ENCODE measurements at places on chromosomes 13 and 19.

DNA sequence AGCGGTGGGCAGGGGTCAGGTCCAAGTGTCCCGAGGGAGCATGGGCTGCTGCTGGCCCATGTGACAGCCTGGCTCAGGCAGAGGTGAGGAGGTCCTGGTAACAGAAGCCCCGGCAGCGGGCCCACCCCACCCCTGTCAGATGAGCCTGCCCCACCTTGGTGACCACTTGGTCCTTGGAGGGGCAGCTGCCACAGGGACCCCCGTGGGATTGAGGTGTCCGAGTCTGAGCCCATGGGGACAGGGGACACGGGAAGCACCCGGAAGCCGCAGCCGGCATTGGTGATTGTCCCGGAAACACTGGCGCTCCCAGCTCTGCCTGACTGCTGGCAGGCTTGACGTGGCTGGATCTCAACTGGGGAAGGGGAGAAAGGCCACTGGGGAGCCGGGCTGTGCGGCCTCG is 149.1 kb downstream of the KDM4B start:
- no peak for DNase-seq

DNA sequence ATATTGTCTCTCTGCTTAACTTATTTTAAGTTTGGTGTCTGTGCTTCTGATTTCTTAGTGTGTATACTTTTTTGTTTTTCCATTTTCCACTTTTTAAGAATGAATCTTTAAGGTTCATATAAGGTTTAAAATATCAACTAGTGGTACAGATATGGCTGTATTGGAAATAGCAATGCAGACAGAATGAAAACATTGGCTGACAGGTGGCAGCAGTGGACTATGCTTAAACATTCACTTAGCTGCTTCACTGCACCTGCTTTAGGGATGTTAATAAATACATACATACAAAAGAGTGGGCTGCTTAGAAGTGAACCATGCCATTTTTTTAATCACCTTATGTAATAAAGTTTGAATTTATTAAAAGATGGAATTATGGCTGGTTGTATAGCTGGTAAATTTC is 27.3 kb downstream of the TM9SF2 start:
- DNase-seq: no peak

- no peak for DNase-seq
Observed at GRCh38 chr13:113176280-113176679, 17.8 kb downstream of the PROZ start.

DNA sequence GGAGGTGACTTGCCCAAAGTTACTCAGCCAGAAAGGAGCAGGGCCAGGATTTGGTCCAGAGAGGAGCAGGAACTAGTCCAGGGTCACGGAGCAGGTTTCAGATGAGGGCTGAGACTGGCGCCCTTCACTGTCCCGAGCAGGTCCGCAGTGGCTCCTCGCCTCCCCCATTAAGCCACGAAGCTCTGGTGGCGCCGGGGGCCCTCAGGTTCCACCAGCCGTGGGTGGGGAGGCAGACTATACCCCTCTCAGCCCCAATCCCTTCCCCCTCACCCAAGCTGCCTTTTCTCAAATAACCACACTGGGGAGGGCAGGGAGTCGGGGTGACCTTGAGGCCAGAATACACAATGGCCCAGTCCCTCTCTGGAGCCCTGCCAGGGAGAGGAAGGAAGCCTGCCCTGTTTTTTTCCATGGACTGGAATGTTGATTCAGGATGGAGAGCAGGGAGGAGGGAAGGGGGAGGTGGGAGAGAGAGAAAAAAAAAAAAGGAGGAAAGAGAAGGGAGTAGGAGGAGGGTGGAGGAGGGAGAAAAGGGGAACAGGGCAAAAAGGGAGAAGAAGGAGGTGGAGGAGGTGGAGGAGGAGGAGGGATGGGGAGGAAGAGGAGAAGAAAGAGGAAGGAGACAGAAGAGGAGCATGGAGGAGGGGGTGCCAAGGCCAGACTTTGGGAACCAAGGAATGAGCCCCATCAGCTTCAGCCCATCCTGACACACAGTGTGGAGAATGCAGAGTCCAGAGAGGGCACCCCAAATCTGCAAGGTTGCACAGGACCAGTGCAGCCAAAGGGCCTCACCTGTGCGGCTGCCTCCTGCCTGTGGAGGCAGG is 19.7 kb downstream of the CEACAM16 start:
- peak; percentile 83 for DNase-seq

DNA sequence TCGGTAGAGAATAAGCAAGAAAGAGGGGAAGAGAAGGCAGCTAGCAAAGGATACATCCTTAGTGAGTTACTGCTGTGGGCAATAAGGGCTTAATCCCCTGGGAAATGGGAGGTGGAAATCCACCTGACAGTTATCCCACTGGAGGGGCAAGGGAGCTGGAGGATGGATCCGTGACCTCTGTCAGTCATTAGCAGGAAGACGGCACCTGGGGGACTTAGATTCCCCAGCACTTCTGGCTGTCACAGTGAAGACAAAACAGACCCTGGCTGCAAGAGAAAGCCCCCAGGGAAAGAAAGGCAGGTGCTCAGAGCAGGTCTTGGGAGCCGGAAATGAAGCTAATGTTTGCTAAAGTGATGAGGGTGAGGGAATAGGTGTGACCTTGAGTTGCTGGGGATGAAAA is 70.4 kb upstream of the MRI1 start:
- no peak for DNase-seq

DNA sequence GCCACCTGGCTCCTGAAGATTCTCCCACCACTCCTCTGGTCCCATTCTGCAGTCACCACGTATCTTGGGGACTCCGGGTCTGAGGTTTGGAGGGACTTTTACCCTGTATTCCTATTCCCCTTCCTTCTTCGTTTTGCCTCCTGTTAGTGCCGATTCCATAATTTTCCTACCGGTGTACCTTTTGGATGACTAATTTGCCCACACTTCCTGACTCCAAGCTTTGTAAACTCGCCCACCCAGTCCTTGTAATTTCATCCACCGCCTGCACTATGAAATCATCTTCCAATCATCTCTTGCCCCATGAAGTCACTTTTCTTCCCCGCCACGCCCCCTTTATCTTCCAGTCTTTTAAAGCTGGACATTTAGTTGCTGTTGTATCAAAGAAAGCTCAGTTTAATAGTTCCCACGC is 572 bp downstream of the UCHL3 start:
- no peak for DNase-seq

DNA sequence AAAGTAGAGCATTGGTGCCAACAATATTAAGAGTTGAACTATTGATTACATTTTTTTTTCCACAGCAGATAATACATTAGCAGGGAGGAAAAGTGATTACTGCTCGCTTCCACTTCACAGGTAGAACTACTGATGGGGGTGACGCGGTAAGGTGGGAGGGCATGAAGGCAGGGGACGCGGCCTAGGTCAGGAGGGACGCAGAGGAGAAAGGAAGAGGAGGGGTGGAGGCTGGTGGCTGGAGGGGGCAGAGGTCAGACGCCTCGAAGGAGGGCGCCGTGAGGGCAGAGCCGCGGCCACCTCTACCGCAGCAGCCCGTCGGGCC is 287 bp upstream of the B3GLCT start:
- DNase-seq: no peak

GRCh38 chr19:15439078-15439799 is 10.5 kb downstream of the WIZ start:
- no peak for DNase-seq

DNA sequence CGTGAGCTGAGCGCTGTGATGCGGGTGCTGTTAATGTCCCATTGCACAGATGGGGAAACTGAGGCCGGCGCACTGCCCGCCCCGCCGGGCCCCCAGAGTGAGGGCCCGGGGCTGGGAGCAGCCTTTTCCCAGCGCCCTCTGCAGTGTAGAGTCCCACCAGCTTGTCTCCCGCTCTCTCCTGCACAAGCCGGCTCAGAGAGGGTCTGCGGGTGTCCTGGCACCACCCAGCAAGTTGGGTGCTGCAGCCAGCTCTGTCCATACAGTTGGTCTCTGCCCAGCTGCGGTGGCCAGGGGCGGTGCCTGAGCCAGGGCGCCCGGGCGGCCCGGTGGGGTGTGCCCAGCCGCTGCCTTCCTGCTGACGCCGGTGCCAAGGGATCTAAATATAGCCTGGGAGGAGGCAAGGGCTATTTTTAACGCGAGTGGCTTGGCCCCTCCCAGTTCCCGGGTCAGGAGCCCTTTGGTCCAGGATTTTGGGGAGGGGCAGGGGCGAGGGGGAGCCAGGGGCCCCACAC is 19.3 kb downstream of the GADD45B start:
- DNase-seq: no peak

DNA sequence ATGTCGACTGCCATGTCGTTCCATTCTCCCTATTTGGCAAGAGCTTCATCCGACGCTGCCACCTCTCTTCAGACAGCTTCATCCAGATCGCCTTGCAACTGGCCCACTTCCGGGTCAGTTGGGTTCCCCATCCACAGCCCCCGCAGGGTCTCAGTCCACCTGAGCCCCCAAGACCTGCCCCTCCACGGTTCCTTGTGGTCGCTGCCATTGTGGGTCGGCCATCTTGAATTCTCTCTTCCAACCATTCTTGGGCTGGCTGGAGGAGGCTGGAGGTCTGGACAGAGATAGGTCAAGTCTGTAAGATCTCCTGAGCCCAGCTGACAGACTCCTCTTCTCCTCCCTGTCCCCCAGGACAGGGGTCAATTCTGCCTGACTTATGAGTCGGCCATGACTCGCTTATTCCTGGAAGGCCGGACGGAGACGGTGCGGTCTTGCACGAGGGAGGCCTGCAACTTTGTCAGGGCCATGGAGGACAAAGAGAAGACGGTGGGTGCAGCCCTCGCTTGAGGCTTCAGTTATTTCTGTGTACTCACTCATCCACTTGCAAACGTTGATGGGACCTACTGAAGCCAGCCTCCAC is 19.5 kb downstream of the CPT1C start:
- DNase-seq: no peak

DNA sequence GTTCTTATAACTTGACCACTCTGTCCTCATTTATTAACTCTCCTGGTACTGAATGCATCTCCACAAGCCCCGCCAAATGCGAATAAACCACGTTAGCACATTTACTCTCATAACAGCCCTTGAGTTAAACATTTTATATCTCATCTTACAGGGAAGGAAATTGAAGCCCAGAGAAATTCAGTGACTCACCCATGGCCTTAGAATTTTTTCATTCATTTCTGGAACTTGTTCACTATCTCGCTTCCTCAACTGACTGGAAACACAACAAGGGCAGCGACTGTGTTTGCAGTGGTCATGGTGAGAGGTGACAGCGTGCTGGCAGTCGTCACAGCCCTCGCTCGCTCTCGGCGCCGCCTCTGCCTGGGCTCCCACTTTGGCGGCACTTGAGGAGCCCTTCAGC is 39.5 kb downstream of the SERP2 start:
- no peak for DNase-seq

DNA sequence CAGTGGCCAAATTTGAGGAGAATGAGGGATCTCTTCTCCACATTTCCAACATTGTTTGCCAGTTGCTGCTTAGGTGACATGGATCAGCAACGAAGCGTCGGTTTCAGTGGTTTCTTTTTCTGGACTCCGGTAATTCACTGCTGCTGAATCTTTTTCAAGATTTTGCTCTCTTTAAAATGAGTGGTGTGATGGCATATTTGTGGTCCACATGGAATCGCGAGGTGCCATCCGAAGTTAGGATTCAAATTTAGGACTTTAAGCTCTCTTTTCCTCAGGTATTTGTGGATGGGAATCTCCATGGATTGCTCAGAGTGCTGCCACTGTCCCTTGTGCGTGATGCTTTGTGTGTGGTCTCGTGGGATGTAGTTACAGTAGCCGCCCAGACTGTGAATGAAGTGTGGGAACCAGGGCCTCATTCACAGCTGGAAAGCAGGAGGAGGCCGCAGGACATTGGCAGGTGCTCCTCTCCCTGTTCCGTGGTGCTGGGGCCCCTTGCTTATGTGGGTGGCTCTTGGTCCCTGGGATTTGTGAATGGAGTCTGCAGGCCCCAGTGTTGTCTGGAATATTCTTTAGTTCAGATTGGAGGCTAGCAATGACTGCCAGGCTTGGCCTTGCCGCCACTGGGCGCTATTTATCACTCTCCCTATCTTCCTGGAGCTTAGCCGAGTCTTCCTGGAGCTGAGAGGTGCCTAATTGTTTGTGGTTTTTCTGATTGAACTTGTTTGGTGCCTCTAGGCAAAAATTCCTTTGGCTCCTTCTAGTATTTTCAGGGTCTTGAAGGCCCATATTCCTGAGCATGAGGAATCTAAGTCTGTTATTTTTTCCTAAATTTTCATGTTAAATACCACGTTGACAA is 1.5 kb downstream of the ILF3 start:
- peak; percentile 27 for DNase-seq

DNA sequence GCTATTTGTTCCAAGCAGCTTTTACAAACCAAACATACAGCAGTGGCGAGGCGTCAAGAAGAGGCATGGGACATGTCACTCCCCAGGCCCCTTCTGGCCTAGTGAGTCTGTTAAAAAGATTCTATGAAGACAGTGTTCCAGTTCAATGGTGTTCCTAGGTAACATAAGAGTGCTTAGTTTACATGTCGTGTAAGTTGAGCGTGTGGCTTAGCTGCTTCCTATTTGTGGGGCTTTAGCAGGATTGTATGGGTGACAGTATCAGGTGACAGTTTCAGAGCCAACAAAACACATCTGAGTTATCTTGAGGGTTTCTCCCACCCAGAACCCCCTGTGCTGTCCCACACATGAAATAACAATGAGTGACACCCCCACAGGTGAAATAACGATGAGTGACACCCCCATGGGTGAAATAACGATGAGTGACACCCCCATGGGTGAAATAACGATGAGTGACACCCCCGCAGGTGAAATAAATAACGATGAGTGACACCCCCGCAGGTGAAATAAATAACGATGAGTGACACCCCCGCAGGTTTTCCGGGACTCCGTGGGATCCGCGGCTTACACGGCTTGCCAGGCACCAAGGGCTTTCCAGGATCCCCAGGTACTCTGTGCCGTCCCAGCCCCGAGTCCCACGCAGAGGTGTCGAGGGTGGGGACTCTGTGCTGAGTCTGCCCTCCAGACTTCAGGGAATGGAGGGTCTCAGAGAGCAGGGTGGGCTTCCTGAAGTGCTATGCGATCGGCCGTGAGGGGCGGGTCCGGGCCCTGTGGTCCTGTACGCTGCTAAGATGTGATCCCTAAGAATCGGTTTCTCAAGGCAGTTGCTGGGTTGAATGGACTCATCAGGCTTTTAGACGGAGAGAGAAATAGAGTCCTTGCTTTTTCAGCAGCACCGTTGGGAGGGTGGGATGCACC is 68.6 kb downstream of the RAB20 start:
- no peak for DNase-seq

- DNase-seq: no peak
Observed at GRCh38 chr19:13734751-13735150, 29.6 kb upstream of the MRI1 start.

DNA sequence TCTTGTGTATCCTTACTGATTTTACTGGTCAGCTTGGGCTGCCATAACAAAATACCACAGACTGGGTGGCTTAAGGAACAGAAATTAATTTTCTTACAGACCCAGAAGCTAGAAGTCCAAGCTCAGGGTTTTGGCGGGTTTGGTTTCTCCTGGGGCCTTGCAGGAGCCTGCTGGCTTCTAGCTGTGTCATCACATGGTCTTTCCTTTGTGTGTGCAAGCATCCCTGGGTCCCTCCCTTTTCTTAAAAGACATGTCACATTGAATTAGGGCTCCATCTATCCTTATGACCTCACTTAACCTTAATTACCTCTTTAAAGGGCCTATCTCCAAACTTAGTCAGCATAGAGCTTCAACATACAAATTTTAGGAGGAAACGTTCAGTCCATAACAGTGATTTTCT is 23.4 kb downstream of the UBAC2 start:
- DNase-seq: no peak

- no peak for DNase-seq
Observed at GRCh38 chr13:85586422-85586831, 212.8 kb downstream of the SLITRK6 start.
